Activated CD4-positive, alpha-beta T cell treated with anti-CD3 and anti-CD28 coated beads, Interleukin-10, Interleukin-2, amounts not matched to agents 100 ng/mL and 50 ng/mL, durations not matched to agents 16 hours and 8 hours (primary cell): ENCODE measurements at places on chromosomes 1 and 21.

DNA sequence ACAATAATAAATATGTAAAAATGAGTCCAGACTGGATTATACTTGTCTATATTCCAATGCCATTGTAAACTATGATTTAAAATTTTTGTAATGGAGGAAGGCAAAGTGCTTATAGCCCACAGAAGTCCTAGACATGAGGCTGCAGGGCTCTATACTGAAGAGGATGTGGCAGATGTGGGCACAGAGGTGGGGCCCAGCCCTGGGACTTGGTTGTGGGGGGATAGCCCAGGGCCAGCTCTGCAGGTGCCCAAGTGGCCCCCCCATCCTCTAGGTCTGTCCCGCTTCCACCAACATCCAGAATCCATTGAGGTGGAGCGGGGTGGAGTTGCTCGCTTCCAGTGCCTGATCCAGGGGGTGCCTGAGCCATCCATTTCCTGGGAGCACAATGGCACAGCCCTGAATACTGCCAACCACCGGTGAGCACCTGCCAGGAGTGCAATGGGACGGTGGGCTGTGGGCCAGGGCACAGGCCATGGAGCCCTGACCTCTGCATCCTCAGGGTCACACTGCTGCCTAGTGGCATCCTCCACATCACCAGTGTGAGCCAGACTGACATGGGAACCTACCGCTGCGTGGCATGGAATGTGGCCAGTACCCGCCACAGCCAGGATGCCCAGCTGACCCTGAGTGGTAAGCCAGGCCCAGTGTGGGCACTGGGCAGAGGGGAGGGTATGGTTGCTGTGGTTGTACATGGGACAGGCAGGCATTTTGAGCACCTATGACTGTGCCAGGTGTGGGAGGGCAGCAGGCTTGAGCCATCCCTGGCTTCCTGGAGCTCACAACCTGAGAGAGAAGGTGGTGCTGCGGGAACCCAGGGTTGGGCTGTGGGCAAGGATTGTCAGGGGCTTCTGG lies 21.0 kb downstream of the SLC27A3 start:
- DNase-seq = no peak

GRCh38 chr1:54520631-54521321 lies 27.3 kb upstream of the ACOT11 start:
- DNase-seq = no peak

DNA sequence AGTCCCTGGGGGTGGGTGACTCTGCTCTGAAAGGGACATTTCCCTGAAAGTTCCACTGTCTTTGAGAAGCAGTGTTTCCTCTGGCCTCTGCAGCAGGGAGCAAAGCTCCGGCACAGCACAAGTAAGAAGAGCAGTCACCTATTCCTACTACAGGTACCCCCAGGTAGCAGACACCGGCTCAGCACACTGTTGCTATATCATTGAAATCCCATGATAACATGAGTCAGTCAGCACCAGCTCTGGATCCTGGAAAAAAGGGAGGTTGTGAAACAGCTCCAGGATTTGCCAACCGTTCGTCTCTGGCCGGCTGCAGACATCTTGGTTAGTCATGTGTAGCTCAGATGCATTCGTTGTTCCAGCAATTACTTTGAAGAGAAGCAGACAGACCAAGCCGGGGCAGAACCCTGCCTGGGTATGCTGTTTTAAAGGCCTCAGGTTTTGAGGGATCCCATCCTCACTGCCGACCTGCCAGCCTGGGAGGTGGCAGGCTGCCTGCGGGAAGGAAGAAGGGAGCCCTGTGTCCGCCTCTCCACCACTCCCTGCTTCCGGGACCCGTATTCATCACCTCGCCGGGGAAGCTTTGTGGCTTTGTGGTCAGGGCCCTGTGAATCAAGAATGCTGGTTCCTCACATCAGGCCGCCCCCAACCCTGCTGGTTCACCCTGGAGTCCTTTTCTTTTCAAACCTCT lies 139.2 kb downstream of the CLIC6 start:
- peak; percentile 84 for DNase-seq

- DNase-seq = peak; percentile 21
Observed at GRCh38 chr1:234628089-234628488, 18.1 kb upstream of the IRF2BP2 start.

GRCh38 chr1:43072314-43072713 lies 99.8 kb downstream of the EBNA1BP2 start:
- DNase-seq = no peak

DNA sequence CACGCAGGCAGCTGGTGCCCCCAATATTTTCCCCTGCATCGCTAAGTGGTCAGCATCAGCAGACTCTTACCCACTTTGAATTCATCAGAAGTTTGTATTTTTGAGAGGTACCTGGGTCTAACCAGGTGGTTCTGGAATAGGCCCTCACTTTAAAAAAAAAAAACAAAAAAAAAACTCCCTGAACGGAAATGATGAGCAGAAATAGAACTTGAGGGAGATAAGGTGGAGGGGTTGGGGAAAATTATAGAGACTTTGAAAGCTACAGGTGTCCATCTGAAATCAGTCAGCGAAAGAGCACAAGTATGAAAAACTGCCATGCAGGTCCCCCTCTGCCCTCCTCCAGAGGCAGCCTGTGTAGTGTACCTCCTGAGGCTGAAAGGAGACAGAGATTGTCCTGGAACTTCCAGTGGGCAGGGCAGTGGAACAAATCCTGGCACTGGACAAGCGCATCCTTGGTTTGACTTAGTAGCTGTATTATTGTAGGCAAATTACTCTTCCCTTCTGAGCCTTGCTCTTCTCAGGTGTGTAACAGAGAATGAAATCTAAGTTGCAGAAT lies 1.2 kb downstream of the SLAMF7 start:
- peak; percentile 42 for DNase-seq

GRCh38 chr1:245129319-245130240 lies 25.2 kb upstream of the KIF26B start:
- DNase-seq = no peak

DNA sequence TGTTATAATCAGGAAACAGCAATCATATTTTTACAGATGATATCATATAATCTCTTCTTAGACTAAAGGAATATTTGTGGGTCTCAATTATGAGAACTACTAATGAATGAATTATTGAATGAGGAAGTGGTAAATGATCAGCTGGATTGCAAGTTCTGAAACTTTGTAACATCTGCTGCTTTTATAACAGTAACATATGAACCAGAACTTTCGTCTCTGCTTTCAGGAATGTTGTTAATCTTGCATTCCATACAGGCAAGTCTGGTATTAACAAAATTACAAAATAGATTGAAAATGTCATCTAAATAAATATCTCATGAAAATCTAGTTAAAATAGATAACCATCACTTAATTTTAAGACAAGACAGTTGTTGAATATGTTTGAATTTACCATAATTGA lies 110.5 kb upstream of the COL11A1 start:
- DNase-seq = no peak

DNA sequence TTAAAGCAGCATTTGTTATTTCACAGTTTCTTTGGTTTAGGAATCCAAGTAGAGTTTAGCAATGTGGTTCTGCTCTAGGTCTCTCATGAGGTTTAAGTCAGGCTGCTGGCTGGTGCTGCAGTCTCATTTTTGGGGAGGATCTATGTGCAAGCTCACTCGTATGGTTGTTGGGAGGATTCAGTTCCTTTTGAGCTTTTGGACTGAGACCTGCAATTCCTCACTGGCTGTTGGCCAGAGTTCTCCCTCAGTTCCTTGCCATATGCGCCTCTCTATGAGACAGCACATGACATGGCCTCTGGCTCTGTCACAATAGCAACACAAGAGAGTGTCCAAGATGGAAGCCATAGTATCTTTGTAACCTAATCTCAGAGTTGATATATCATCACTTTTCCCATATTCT lies 91.0 kb downstream of the OLFML2B start:
- no peak for DNase-seq

DNA sequence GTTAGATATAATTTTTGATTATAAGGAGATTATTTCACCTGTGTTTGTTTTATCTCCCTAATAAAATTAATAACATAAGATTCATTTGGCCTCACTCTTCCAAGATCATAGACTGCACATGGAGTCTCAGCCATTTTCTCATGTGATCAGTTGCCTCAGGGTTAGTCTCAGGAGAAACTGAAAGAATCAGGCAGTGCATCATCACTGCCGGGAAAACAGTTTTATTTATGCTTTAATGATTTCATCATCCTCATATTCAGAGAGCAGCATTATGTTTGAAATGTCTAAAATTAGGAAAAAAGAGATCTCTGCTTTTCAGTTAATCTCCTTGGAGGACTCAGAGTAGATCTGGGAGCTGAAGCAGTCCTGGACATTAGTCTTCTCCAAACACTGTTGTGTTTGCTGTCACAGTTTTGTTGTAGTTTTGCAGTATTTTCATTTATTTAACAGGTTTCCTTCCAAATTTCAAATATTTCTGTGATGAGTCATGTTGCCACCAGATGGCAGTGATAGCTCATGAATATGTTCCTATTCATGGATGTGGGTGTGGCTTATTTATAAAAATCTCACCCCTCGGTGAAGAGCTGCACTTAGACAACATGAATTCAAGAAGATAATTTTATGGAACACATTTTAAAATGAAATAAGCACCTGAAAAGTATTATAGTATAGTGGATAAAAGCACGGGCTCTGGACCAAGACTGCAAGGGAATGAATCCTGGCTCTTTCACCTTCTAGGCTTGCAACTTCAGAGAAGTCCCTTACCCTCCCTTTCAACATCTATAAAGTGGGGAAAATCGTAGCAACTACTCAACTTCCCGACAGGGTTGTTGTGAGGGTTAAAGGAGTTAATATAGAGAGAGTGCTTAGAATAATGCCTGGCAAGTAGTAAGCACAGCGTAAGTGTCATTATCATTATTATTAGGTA lies 31.2 kb downstream of the CHD1L start:
- peak; percentile 57 for DNase-seq

DNA sequence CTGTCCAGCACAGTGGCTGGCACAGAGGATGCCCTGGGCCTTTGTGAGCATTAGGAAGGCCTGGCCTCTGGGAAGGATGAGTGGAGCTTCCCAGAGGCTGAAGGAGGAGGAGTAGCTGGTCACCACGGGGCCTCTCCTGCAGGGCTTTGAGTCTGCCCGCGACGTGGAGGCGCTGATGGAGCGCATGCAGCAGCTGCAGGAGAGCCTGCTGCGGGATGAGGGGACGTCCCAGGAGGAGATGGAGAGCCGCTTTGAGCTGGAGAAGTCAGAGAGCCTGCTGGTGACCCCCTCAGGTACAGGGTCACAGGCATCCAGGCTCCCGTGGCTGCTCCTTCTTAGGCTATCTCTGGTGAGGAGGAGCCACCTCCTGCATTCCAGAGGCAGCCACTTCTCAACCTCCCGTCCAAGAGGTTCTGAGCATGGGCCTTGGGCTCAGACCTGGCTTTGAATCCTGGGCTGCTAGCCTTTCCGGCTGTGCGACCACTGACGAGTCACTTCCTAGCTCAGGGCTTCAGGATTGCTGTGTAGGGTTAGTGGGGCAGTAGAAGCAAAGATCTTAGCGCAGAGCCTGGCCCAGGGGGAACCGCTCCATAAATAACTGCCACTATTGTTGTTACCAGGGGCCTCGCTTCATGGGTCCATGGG lies 14.0 kb downstream of the SESN2 start:
- no peak for DNase-seq

DNA sequence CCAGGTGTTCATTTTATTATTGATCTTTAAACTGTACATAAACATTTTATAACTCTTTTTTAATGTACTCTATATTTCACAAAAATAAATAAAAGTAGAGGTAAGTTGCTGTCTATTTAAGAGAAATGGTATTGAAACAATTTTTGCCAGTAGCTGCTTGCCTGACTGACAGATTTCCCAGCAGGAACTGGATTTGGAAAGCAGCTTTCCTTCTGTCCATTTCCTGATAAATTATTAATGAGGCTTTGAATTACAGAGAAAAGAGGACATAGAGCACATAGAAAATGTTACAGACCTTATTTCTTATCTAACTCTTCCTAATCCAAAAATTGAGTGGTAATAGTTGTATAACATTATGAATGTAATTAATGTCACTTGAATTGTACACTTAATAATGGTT lies 79.7 kb upstream of the BCL10 start:
- DNase-seq = no peak

DNA sequence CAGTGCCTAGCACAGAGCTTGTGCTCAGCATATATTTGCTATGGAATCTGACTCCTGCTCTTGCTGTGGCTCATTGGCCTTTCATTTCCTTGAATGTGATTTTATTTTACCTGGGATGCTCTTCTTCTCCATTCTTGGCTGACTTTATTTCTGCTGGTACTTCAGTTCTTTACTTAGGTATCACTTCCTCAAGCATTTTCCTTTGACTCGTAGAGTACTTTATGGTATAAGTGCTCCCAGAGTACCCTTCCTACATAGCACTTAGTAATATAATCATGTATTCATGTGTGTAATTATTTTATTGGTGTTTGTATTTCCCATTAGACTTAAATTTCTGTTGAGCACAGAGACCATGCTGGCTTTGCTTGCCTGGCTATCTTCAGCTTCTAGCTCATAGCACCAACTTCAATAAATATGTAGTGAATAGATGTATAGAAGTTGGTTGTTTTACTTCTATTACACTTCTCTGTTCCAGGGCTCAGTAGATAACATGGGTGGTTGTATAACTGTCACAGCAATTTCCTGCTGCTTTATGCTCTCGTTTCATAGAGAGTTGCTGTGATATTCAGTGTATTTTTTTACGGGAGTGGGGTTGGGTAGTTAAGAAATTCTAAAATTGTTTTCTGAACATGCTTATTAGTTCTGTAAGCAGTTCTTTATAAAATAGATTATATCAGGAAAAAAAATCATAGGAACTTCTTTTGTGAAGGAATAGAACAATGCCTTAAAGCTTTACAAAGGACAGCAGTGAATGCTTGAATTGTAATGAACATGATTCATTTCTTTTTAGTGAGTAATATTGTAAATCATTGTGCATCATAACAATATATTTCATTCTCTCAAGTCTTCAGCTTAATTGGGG lies 112.2 kb downstream of the NEK7 start:
- DNase-seq = no peak

DNA sequence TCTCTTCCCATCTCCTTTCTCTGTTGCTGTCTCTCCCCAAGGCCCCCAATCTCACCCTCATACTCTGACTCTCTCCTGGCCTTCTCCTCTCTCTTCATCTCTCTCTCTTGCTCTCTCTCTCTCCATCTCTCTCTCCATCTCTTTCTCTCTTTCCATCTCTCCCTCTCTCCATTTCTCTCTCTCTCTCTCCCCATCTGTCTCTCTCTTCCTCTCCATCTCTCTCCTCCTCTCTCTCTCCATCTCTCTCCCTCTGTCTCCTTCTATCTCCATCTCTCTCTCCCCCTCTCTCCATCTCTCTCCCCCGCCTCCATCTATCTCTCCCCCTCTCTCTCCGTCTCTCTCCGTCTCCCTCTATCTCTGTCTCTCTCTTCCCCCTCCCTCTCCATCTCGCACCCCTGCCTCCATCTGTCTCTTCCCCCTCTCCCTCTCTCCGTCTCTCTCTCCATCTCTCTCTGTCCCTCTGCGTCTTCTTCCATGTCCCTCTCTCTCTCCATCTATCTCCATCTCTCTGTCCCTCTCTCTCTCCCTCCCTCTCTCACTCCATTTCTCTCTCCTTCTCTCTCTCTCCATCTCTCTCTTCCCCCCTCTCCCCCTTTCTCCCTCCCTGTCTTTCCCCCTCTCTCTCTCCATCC lies 16.0 kb upstream of the EPHA8 start:
- no peak for DNase-seq
